ENCODE measurements at places on chromosomes 7 and 10.

DNA sequence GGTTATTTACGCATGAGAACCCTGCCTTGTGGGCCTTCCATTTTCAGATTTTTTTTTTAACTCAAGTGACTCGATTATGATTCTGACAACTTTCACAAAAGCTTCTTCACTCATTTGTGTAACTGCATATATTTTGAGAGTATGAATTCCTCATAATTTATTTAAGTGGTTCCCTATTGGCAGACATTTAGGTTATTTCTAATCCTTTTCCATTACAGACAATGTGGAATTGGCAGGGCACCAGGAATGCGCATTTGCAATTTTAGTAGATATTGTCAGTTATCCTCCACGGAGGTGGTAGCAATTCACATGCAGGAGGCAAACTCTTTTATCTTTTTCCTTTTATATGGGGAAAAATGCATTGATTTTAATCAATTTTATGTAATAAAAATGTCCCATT is 2.5 kb downstream of the TMEM176B start:
- no peak for DNase-seq

GRCh38 chr7:17934094-17934493 is 6.2 kb downstream of the SNX13 start:
- DNase-seq = no peak

GRCh38 chr10:82867056-82867455 is 992.1 kb downstream of the NRG3 start:
- DNase-seq = no peak

DNA sequence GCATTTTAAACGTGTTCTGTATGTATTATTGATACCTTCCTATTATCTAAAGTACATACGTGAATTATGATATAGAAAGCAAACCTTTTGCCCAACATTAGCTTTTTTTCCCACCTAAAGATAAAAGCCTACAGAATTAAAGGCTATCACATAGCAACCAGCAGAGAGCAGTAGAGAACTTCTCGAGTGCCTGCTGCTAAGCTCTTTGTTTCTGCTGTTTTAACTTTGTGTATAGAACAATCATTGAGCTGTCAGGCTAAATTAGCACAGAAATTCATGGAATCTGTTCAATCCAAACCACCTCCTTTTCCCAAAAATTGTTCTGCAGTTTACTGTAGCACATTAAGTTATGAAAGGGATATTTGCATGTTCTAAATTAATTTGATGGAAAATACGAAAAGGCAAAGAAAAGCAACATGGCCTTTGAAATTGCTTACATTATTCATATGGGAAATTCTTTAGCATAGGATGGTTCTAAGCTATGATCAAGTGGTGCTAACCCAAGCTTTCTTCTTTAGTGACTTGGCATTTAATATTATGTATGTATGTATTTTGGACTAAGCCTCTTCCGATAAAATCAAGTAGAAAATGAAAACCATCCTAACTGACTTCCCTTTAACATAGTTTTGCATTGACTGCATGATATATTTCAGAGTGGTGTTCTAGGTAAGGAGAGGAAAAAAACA is 1288.5 kb downstream of the GATA3 start:
- no peak for DNase-seq

GRCh38 chr7:133794479-133794878 is 332.7 kb upstream of the LRGUK start:
- DNase-seq = no peak

- no peak for DNase-seq
Observed at GRCh38 chr7:105682341-105683060, 101.2 kb upstream of the EFCAB10 start.

DNA sequence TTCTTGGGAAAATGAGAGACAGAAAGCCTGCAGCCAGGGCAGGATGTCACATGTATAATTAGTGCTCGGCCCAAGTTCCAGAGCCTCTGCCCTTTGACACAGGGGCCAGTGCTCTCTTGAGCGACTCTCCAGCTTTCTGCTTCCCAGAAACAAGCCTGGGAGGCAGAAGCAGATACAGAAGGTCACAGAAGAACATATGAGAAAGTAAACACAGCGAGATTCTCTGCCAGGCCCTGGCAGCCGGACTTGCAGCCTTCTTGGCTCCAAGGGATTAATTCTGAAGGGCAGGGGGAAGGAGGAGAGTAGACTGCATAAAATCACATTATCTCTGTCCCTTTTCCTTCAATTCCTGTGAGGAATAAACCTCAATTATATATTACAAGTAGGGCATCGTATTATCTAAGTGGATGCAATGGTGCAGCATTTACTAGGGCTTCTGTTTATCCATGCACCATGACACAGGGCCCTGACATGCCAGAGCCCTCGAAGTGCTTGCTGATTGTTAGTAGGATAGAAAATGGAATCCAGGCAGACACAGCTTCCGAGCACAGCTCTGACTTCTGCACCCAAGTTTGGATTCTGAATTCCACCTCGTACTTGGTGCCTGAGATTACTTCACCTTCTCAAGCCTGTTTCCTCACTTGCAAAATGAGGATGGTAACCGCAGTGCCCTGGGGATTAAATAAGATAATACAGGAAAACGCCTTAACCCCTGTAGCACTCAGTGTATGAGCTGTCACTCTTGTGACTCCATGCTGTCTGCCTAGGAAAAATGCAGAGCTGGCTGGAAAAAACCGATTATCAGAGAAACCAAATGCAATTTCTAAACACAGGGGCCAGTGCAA is 536.5 kb downstream of the TNS3 start:
- no peak for DNase-seq

- no peak for DNase-seq
Observed at GRCh38 chr7:151380199-151381097, 29.4 kb downstream of the WDR86 start.

DNA sequence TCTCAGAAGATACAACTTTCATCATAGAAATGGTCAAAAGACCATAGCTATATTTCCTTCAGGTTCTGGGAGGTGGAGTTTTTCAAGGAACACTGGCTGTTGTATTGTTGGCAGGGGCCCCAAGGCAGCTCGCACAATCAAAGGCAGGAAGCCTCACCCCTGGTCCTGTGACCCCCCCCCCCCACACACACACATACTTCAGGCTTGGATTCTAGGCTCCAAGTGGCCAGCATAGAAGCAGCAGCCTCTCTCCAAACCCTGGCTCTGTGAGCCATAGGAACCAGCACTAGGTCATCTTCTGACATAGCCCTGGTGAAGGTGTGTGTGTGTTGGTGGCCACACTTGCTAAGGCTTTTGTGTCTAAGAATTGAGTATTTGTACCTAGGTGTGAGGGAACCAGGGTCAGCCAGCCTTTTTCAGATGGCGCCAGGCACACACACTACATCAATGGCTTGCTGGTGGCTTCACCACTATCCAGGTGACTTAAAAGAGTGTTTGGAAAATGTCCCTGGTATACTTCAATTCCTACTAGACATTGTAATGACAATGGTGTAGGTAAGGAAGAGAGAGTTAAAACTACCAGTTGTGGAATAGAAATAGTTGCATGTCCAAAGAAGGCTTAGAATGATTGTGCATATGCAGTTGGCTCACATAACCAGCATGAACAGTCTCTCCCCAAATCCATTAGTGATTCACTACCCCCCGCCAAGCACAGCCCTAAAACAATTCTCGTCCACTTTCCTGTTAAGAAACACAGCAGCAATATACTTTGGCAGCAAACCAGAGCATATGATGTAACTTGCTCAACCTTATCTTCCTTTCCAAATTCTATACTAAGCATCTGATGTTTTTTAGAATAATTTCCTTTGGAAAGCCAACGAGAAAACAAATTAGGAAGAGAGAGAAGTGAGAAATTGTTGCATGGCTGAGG is 91.3 kb downstream of the AVL9 start:
- DNase-seq = no peak

- no peak for DNase-seq
Observed at GRCh38 chr7:16951483-16952080, 69.8 kb upstream of the AGR3 start.

GRCh38 chr7:42852531-42852930 is 59.3 kb downstream of the C7orf25 start:
- DNase-seq = no peak

DNA sequence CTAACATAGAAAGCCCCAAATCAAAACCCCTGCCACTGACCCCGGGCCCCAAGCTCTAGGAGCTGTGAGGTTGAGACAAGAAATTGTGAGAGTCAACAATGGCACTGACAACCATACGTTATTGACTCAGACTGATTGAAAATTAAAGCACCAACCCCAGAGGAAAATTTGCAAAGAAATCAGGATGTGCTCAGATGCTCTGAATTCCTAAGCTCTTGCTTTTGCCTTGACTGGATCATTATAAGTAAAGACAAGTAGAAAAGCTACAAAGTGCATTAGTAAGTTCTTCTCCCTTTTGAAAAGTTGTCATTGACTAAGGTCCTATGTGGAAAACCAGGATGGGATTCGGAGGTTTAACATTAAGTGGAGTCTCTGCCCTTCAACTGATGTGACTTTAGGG is 130.2 kb downstream of the SAMD9 start:
- no peak for DNase-seq

GRCh38 chr7:69115788-69116187 is 482.5 kb upstream of the AUTS2 start:
- no peak for DNase-seq

DNA sequence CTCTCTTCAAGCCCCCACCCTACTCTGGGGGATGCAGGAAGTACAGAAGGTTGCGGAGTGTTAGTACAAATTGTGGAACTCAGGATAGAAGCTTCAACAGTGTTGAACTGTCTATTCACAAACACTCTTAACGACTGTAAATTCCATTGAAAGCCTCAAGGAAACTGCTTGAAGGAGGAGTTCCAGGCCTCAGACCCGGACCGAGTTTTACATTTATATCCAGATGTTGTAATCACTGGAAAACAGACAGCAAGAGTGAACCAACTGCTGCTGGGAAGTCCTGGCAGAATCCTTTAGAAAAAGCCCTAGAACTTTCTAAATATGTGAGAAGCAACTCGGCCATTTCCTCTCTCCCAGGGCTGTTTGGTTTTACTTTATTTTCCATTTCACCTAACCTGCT is 84.1 kb upstream of the LRRC18 start:
- no peak for DNase-seq

DNA sequence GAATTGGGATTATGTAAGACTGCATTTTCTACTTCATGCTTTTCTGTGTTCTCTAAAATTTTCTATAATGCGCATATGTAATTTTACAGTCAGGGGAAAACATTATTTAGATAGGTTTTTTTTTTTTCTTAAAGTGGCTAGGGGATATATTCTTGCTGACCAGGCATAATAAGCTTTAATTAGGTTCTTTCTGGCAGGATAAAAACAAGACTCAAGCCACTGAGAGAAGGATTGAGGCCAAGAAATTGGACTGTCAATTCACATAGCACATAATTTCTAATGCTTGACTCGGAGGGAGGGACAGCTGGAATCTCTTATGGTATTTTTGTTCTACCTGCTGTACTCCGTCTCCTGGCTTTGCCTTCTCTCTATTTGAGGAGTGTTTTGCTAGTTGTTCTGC is 119.8 kb upstream of the NPVF start:
- DNase-seq = no peak

DNA sequence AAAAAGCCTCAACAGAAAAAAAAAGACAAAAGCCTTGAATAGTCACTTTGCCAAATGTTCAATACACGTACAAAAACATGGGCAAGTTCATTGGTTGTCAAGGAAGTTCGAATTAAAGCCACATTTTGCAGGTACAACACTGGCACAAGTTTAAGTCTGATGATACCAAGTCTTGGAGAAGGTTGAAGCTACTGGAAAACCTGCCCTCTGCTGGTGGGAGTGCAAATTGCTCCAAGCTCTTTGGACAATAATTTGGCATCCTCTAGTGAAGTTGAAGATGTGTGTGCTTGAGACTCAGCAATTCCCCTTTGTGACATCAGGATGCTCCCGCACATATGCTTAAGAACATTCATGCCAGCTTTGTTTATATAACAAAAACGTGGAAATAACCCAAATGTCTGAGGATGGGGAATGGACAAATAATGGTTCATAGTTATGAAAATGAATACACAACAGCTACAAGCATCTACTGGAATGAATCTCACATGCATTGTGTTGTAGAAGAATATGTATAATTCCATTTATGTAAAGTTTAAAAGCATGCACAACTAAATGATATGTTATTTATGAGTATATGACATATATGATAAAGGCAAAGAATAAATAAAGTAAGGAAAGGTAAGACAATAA is 120.0 kb upstream of the PLPP4 start:
- no peak for DNase-seq

DNA sequence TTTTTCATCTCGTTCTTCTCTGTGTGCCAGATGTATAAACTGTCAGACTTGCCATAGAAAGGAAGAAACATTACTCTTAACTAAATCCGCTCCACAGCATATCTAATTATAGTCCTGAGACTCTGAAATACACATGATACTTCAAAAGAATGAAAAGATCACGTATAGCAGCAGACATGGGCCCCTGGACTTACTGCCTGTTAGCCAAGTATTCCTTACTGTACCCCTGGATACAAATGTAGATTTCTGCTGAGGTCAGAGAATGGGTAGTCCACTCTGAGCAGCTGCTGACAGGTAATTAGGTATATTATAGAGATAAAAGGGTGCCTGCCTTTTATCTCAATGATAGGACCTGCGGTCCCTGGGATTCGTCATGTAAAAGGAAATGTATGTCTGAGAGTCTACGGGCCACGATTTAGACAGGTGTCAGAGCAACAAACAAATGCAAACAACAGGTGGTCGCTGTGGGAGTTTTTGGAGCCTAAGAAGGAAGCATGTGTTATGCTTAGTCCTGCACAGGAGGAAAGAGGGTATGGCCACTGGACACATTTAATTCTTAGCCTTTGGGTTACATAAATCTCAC is 69.4 kb downstream of the VOPP1 start:
- DNase-seq = no peak

GRCh38 chr7:151551820-151552219 is 32.1 kb upstream of the RHEB start:
- no peak for DNase-seq

- DNase-seq = no peak
Observed at GRCh38 chr10:24156686-24157085, 52.3 kb upstream of the KIAA1217 start.

DNA sequence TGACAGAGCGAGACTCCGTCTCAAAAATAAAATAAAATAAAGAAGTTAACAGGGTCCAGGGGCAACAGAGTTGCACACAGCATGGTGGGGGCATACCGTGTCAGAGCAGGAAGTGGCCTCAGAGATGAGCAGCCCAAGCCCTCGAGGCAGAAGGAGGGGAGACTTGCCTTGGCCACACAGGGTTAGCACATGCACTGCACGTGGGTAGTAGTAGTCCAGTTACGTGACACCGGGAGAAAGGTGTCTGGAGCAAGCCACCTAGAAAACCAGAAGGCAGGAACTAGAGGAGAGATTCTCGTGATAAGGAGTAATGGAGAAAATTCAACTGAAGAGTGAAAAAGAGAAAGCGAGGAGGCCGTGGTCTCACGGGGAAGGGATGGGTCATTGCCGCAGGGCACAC is 9.8 kb upstream of the DENND2A start:
- no peak for DNase-seq

DNA sequence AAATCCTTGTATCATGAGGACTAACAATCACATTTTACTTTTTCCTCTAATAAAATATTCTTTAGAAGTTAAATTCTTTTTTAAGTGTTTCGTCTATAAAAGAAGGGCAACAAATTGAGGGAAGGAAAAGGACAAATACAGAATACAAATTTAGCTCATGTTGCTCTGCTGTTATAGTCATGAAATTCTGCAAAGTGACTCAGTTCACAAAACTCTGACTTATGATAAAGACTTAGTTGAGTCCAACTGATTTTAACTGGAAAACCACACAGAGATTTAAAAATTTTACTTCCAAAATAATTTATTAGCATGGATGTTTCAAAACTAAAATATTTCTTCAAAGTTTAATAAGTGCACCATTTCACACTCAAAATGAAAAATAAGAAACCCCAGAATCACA is 75.0 kb upstream of the GPR22 start:
- no peak for DNase-seq

- no peak for DNase-seq
Observed at GRCh38 chr10:10734356-10735064, 283.2 kb upstream of the CELF2 start.

- no peak for DNase-seq
Observed at GRCh38 chr10:58554316-58554715, 41.6 kb downstream of the BICC1 start.

Data from central memory CD8-positive, alpha-beta T cell (primary cell).